ENCODE measurements at places on chromosomes 7 and 10.

DNA sequence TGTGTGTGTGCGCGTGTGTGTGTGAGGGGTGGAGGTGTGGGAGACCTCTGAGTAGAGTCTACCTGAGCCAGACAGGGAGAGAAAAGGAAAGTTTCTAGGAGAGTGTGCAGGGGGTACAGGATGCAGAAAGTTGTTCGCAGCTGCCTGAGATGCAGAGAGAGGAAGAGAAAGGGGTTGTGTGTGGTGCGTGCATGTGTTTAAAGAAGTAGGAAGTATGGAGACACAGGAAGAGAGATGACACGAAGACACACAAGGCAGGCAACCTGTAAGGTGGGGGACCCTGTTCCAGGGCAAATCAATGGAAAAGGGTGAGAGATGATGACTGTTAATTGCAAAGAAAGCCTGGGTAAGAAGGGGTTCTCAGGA, 52.2 kb downstream of the C10orf105 start:
- DNase-seq: no peak

GRCh38 chr10:17548770-17549169, 68.4 kb downstream of the HACD1 start:
- no peak for DNase-seq

DNA sequence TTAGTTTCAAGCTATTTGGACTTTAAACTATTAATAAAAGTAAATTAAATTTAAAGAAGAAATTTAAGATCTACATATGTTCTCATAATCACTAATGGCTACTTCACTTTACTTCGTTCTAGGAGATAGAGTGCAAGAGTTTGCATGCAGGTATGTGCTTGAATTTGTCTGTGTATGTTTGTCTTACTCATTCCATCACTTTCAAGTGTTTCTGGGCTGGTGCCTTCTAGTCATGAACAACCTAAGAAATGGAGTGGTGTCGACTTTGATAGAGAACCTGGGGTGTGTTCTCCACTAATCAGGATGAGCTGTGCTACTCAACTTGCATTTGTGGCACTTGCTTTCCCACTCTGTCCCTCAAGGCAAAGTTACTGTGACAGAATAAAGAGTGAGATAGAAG, 169.9 kb downstream of the KCND2 start:
- DNase-seq: no peak

DNA sequence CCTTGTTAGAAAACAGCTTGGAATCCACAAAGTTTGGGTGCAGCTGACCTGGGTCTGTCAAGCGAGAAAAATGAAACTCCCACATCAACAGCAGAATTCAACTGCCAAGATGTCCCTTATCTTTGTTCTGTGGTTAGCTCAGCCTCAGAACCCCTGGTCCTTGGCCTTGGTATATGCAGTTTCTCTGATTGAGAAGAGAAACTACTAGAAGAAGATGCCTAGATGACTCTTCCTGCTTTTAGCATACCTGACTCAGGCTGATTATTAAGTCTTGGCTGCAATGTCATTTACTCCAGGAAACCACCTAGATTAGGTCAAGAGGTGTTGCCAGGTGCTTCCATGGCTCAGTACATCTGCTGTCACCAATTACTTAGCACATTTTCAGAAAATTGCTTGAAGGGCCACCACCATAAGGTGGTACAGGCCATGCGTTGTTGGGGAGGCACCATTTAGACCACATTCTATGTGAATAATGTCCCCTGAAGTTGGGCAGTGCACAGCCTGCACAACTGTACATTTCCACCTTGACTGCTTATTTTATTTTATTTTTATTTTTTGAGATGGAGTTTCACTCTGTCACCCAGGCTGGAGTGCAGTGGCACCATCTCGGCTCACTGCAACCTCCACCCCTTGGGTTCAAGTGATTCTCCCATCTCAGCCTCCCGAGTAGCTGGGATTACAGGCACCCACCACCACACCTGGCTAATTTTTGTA, 59.4 kb upstream of the ZNF438 start:
- DNase-seq: no peak

DNA sequence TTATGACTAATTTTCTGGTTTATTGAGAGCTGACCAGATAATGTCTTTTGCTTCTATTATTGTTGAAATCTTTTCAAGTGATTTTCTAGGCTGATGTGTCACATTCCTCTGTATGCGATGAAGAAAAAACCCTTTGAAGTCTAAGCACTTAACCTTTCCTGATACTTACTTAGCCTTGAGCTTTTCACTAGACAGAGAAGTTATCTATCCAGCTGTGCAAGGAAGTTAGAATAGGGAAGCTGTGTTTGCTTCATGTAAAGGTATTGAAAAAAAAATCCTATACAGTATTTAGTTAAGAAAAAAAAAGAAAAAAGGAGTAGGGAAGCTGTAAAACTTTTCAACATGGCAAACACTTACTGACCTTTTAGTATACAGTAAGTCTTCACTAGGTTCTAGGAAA, 117.6 kb upstream of the DNAJB12 start:
- no peak for DNase-seq

Measured in ACHN (cell line).